ENCODE measurements at places on chromosomes 11 and 22. TPM values are rescaled to one million over a fixed set of nuclear protein-coding genes. Genes with fewer than 3 reads are reported as not detected.

The CRYBB2 gene
- not detected for polyA plus RNA-seq

The DGCR6L gene
- polyA plus RNA-seq, result 26.1 TPM

The TEX54 gene
- polyA plus RNA-seq, result not detected

The PEX16 gene
- 18.2 TPM for polyA plus RNA-seq

The CATSPER1 gene
- 0.75 TPM for polyA plus RNA-seq

The MIOX gene
- polyA plus RNA-seq, result not detected

The SMTNL1 gene
- polyA plus RNA-seq, result not detected

The PGA5 gene
- polyA plus RNA-seq, result not detected

The TRIM29 gene
- 3.1 TPM for polyA plus RNA-seq

The CD3G gene
- not detected for polyA plus RNA-seq

The KAT5 gene
- polyA plus RNA-seq, result 39.8 TPM

The GNB1L gene
- 8.9 TPM for polyA plus RNA-seq

The RAG2 gene
- polyA plus RNA-seq, result not detected

The PKP3 gene
- polyA plus RNA-seq, result 22.3 TPM

The TPBGL gene
- polyA plus RNA-seq, result 0.09 TPM

The SHANK2 gene
- 5.3 TPM for polyA plus RNA-seq

The ARHGAP8 gene
- polyA plus RNA-seq, result 1.2 TPM

The TPH1 gene
- 0.09 TPM for polyA plus RNA-seq

The MRPL40 gene
- polyA plus RNA-seq, result 32.1 TPM

The DDTL gene
- 2.5 TPM for polyA plus RNA-seq

The APIP gene
- polyA plus RNA-seq, result 42.4 TPM

The TENM4 gene
- 0.12 TPM for polyA plus RNA-seq

The DDX10 gene
- 46.9 TPM for polyA plus RNA-seq

The FAM111B gene
- 12.6 TPM for polyA plus RNA-seq

The KRTAP5-7 gene
- polyA plus RNA-seq, result not detected

The SPTBN2 gene
- polyA plus RNA-seq, result 9.9 TPM

The CLTCL1 gene
- 12.0 TPM for polyA plus RNA-seq

The LINC01488 gene
- 0.05 TPM for polyA plus RNA-seq

The APLNR gene
- 0.08 TPM for polyA plus RNA-seq

The SMIM38 gene
- polyA plus RNA-seq, result not detected

The CARD16 gene
- not detected for polyA plus RNA-seq

The RFPL2 gene
- 0.30 TPM for polyA plus RNA-seq

The ENTHD1 gene
- not detected for polyA plus RNA-seq

The API5 gene
- 88.2 TPM for polyA plus RNA-seq

The CRYBB3 gene
- polyA plus RNA-seq, result not detected

The DRD4 gene
- polyA plus RNA-seq, result 0.17 TPM

The SESN3 gene
- polyA plus RNA-seq, result 0.35 TPM

The JHY gene
- polyA plus RNA-seq, result 3.4 TPM

The LUZP2 gene
- not detected for polyA plus RNA-seq

The OR9Q1 gene
- polyA plus RNA-seq, result not detected

Measured in A549 (cell line).